ENCODE measurements at places on chromosomes 12 and 14.

- DNase-seq = no peak
These were observed 1424.9 kb downstream of the LRFN5 start for GRCh38 chr14:43031598-43031997.

GRCh38 chr12:32120419-32120818 lies 13.8 kb downstream of the BICD1 start:
- no peak for DNase-seq

DNA sequence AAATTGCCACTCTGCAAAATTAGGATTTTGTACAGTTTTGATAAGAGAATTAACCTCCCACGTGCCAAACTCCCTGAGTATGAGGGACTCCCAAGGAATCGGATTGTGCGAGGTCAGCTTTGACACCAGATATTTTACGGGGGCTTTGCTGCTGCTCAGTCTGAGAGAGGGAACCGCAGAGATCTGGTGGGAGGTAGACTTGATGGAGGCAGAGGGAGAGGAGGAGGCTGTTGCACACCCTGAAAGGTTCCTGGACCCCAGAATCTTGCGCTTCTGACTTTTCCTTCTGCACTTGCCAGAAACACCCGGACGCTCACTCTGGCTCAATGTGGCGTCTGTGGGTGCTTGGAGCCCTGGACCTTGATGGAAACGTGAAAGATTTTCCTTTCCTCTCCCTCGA lies 83.9 kb downstream of the PAPOLA start:
- DNase-seq = no peak

DNA sequence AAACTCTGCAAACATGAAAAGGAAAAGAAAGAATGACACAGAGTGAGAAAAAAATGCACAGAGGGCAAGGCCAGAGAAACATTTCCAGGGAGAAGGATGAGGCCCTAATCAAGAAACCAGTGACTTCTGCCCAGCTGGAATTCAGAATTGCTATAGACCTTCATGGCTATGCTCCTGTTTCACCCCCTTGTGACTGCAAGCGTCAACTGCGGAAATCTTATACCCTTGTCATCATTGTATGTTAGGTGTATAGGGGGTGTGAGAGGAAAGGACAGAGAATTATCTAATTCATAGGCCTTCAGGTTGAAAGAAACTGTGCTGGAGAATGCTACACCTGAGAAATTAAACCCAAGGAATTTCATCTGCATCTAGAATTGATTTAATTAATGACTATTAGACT lies 117.5 kb downstream of the SLC25A21 start:
- no peak for DNase-seq

- DNase-seq = no peak
These were observed 322.1 kb upstream of the ATP2B1 start for GRCh38 chr12:90030726-90031125.
